Stimulated activated CD4-positive, alpha-beta T cell treated with anti-CD3 and anti-CD28 coated beads, TNF-alpha, amount 100 ng/mL, for 48 hours (primary cell): ENCODE measurements at places on chromosomes 12 and 14.

DNA sequence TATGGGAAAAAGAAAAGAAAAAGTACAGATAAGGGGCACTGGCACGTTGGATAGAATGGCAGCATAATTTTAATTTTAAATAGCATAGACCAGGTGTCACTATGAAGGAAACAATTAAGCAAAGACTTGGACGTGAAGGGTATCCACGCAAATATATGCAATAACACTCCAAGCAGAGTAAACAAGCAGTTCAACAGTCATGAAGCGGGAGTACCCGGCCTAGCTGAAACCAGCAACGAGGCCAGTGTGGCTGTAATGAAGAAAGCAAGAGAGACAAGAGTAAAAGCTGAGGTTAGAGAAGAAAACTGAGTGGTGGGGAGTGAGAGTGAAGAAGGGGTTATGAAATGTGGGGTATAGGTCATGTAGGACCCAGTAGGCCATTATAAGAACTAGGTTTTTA is 85.4 kb downstream of the BCL2L14 start:
- DNase-seq, result no peak

DNA sequence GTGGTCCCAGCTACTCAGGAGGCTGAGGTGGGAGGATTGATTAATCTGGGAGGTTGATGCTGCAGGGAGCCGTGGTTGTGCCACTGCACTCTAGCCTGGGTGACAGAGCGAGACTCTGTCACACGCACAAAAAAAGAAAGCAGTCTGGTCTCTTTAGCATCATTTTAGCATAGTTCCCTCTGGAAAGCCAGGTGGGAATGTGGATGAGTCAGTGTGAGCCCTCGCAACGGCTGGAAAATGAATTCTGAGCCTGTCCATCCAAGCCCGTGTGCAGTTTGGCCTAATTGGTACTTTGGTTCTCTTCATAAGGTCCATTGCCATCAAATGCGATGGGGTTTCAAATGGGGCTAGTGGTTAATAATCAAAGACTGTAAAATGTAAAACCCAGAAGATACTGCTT is 2.4 kb downstream of the MYL2 start:
- no peak for DNase-seq

GRCh38 chr14:89241257-89241656 is 175.8 kb downstream of the FOXN3 start:
- no peak for DNase-seq

DNA sequence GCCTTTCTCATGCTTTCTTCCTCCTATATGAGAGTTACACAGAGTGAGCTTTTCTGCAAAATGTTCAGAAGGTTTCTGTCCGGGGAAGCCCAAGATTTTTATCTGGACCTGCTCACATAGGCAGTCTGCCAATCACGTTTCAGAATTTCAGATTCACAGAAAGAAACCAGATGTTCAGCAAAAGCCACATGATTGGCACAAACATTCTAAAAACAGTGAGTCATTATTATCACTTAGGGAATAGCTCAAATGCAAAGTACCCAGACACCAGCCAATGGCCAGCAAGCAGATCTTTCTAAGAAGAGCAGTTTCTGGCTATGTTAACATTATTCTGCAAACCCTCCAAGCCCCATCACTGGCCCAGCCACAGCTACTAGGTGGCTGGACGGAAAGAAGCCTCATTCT is 1558.5 kb upstream of the TMEM132C start:
- DNase-seq, result no peak
